ENCODE measurements at places on chromosomes 7 and 10. TPM values are rescaled to one million over a fixed set of nuclear protein-coding genes. Genes with fewer than 3 reads are reported as not detected.

Gene USP54
- total RNA-seq, result 16.4 TPM

- DNase-seq, result no peak
Measured at GRCh38 chr7:128931190-128931798, 6.4 kb upstream of the IRF5 start.

- no peak for DNase-seq
Measured at GRCh38 chr10:7969623-7970022, 84.9 kb upstream of the GATA3 start.

- no peak for DNase-seq
Measured at GRCh38 chr10:102267748-102268147, 22.4 kb downstream of the GBF1 start.

Data from glomerular endothelial cell (primary cell).